ENCODE measurements at places on chromosomes 2 and 18.

DNA sequence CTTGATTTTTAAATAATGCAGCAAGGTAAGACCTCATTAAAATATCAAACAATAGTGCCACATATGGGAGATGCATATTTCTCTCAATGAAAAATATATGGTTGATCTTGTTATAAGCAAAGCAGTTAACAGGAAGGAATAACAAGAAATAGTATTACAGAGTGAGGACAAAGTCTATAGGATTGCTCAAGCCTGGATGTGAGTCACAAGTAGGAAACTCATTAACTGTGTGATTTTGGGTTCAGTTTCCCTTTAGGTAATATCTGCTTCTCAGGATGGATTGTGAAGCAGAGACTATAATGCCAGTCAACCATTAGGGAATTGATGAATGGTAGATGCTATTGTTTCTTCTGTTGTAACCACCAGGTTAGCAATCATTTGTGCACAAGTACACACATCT lies 42.9 kb upstream of the SPHKAP start:
- no peak for DNase-seq

GRCh38 chr2:190717764-190718651 lies 69.1 kb downstream of the NAB1 start:
- no peak for DNase-seq

GRCh38 chr2:129396980-129397599 lies 582.4 kb upstream of the RAB6C start:
- DNase-seq: no peak

GRCh38 chr18:77750006-77750405 lies 500.4 kb downstream of the GALR1 start:
- DNase-seq: no peak

- DNase-seq: no peak
These were observed 8.9 kb upstream of the GIGYF2 start for GRCh38 chr2:232688201-232688600.

All from CD4-positive, alpha-beta T cell treated with Interferon alpha-2 for 1 hour (primary cell).